ENCODE measurements at places on chromosomes 11 and 22. TPM values are rescaled to one million over a fixed set of nuclear protein-coding genes. Genes with fewer than 3 reads are reported as not detected.

The TENM4 gene
- total RNA-seq: 45.5 TPM

The MMP13 gene
- total RNA-seq: not detected

The LDHAL6A gene
- total RNA-seq: not detected

The FGF4 gene
- not detected for total RNA-seq

The OR4X2 gene
- total RNA-seq: not detected

The JOSD1 gene
- total RNA-seq: 44.6 TPM

The TEAD1 gene
- 225 TPM for total RNA-seq

The GAL gene
- 1.00 TPM for total RNA-seq

The THYN1 gene
- total RNA-seq: 30.3 TPM

The CARD16 gene
- total RNA-seq: 11.2 TPM

The SCN2B gene
- not detected for total RNA-seq

The RPUSD4 gene
- 18.2 TPM for total RNA-seq

The BSX gene
- not detected for total RNA-seq

- no peak for DNase-seq
Observed at GRCh38 chr11:102626676-102627075, 1.5 kb upstream of the MMP20 start.

DNA sequence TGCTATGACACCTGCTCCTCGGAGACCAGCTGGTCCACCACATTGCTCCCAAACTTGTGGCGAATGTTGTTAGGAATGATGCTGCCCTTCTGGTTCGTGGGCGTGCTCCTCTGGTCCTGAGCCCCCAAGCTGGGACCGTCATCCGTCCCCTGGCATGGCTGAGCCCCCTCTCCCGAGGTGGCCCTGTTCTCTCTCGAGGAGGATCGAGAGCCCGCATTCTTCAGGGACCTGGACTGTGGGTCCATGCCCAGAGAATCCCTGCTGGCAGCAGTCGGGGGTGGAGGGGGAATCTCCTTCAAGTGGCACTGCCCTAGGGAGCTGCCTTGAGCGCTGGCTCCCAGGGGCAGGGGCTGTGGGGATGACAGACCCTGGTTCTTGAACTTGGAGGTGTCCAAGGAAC is 17.4 kb downstream of the TST start:
- DNase-seq: no peak

DNA sequence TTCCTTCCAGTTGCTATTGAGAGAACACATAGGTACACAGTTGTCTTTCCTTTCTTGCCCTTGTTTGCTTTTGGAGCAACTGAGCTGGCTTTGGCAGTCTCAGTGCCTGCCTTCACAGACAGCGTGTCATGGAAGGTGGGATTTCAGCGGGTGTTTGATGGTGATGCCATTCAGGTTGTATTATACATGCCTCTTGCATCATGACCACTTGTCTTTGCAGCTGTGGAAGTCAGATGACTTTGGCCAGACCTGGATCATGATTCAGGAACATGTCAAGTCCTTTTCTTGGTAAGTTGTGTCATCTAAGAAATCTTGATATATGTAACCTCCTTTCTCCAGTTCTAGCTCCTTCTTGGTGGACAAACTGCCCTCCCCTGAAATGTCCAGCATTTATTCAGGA is 37.1 kb upstream of the SORL1-AS1 start:
- DNase-seq: no peak

DNA sequence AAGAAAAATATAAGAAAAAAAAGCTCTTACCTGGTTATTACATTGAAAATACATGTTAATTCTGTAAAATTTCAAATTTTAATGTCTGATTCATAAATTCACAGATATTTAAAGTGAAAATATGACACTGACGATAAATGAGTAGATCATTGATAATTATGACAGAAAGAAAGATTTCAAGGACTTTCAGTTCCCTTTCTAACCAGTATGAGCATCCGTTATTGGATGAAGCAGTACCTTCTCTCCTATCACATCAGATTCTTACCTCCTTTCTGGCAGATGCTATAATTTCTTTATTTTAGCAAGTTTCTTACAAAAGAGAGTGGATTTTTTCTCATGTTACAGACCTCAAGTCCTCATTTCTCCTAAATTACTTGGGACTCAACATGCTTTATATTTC is 847.3 kb downstream of the JRKL start:
- DNase-seq: no peak

DNA sequence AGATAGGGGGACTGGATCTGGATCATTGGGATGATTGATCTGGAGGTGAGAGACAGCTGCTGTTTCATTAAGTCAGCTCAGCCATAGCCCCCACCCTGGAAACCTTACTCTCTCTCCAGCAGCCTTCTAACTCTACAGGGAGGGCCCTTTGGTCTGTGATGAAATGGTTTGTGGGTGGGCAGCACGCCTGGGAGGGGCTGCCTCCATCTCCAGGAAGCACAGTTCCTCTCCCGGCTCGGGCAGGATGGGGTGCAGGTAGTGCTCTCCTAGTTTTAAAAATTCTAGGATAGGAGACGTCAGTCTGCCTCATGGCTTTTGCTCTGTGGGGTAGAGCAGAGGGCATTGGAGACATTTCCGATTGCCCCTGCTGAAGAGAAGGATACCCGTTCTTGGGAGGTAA is 89.7 kb downstream of the CEP164 start:
- DNase-seq: no peak

DNA sequence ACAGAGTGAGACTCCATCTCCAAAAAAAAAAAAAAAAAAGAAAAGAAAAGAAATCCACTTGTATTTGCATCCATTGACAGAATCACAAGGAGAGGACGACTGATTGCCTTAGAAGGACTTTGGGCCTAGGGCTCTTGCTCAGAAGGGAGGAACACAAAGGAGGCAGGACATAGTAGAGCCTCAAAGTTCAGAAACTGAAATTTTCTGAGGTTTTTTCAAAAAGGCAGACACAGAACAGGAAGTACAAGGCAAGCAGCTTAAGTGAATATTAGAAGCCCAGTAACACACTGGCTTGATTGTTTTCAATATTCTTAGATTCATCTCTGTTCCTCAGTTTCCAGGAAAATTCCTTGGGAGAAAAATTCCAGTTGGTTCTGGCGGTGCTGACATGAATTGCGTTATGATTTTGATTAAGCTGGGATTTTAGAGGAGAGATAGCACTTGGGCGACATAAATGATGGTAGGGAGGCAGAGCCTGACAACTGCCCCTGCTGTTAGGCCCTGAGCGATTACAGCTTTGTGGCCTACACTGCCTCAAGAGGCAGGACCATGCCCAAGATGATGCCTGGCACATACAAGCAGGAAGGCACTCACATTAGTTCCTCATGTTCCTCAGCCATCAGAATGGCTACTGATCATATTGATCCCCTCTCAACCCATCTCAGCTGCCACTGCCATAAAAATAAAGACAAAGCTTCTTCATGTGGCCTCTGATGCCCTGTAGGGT is 15.3 kb downstream of the CLPB start:
- no peak for DNase-seq

- DNase-seq: no peak
Observed at GRCh38 chr22:27179161-27179560, 521.8 kb downstream of the MIAT start.

GRCh38 chr11:99968336-99968735 is 718.8 kb upstream of the ARHGAP42 start:
- no peak for DNase-seq

DNA sequence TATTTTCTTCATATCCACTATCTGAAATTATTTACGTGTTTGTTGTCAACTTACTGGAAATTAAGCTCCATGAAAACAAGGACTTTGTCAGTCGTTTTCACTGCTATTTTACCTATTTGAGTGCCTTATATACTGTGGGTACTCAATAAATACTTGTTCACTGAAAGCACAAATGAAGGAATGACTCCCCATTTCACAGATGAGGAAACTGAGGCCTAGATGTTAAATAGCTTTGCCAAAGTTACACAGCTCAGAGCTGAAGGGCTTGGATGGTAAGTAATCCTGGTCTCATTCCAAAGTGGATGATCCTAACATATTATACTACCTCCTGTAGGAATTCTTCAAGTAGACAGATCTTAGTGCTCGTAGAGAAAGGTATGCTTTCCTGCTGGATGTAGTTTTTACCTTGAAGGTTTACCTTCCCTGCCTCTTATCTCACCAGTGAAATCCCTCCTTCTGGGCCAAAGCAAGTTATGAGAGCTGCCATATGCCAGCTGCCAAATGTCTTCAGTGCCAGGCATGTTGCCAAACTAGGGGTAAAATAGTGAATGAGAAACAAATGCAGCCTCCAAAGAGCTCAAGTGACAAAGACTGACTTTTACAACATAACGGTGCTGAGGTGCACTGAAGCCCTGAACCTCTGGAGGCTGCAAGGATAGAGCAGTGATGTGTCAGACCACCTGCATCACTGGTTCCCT is 129.7 kb downstream of the TRIM44 start:
- no peak for DNase-seq

DNA sequence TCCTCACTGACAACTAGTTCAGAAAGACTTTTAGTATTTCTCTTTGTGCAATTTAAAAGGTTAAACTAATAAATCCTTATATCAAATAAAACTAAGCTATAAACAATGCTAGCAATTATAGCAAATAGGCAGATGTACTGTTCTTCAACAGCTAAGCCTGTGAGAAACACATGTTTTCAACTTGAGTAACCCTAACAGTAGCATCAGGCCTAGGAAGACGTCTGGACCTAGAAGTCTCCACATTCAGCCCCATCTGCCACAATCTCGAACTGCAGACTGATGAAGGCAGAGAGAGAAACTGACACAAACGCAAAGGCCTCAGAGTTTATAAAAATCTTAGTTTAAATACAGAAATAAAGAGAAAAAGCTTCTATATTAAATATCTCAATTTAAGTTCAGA is 2.5 kb downstream of the ST13 start:
- DNase-seq: no peak

GRCh38 chr22:45718391-45718790 is 46.8 kb downstream of the ATXN10 start:
- DNase-seq: no peak

- DNase-seq: no peak
Observed at GRCh38 chr11:47979378-47980087, 826 bp upstream of the PTPRJ start.

- peak; percentile 72 for DNase-seq
Observed at GRCh38 chr11:130827451-130828377, 88.6 kb downstream of the SNX19 start.

DNA sequence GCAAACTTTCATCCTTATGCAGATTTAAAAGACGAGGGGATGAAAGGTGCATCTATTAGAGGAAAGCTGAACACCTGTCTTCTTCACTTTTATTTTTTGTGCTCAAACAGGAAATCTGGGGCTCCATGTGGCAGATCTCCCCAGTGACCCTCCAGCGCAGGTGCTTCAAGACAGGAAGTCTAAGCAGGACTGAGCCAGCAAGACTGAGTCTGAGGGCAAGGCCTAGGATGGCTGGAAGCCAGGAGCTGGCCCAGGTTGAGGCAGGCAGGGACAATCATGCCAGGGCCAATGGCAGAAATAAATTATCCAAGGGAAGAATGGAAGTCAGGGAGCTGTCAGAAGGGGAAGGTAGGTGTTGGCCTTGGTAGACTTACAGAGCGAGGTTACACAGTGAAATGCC is 101.1 kb upstream of the SPON1 start:
- DNase-seq: no peak

- DNase-seq: no peak
Observed at GRCh38 chr11:33930317-33931021, 38.6 kb upstream of the LMO2 start.

- DNase-seq: peak; percentile 73
Observed at GRCh38 chr11:122209619-122210366, 93.8 kb upstream of the BLID start.

GRCh38 chr22:44955102-44955501 is 54.7 kb downstream of the PHF21B start:
- no peak for DNase-seq

GRCh38 chr11:62607714-62608113 is 4.9 kb downstream of the EML3 start:
- no peak for DNase-seq

- DNase-seq: no peak
Observed at GRCh38 chr11:80520507-80520887, 1079.7 kb upstream of the TENM4 start.

DNA sequence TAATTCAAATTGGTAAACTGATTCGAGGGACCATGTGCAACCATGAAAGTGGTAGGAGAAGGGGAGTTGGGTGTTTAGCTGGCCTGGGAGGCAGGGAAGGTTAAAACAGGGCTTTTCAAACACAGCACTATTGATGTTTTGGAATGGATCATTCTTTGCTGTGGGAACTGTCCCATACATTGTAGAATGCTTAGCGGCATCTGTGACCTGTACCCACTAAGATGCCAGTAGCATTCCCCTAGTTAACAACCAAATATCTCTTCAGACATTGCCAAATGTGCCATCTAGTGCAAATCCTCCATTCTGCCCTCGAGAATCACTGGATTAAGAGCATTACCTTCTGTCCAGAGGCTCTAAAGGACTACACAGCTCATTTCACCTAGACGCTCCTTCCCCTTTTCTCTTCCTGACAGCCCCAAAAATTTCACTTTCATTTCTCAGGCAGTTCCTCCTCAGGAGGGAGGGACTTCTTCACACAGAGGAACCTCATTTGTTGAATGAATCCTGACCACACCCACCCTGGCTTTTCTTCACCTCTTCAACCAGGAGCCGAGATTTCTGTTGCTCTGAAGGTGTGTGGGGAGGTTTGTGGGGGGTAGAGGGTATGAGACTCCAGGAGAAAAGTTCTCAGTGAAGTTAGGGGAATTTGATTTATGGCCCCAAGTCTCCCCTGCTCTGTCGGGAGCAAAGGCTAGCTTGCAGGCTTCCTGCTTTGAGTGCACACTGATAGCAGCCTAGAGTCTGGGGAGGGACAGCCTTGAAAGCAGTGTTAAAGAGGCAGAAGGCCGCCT is at the start of gene TRIM34:
Gene TRIM34 (plus strand): TSS at position 513 of the 791 bp plus-strand sequence. CDS start 7,331 bp downstream, outside the sequence.
- DNase-seq: peak; percentile 70

DNA sequence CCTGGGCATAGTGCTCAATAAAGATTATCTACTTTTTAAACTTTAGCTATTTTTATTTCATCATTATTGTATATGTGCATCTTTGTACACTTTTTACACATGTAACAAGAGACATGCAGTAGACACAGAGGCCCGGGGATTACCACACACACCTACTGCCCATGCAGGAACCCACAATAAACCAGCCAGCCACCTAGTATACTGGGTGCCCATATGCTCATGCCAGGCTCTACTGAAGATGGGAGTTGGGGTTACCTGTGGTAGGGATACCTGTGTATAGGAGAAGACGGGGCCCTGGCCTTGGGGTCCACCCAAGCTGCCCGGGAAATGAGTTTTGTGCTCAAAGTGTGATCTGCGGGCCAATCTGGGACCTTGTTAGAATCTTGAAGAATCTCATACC is 31.2 kb upstream of the P2RY2 start:
- DNase-seq: no peak

- DNase-seq: no peak
Observed at GRCh38 chr11:121137005-121137404, 36.0 kb downstream of the TECTA start.

- peak; percentile 29 for DNase-seq
Observed at GRCh38 chr11:18171377-18172000, 1.1 kb upstream of the MRGPRX4 start.
